ENCODE measurements at places on chromosomes 3 and 15.
A peak's percentile ranks its signal among the peaks of the same experiment; 100 is the strongest.

GRCh38 chr3:188827103-188827502 lies 344.7 kb upstream of the TPRG1 start:
- no peak for DNase-seq

GRCh38 chr3:67357610-67358458 lies 296.6 kb downstream of the SUCLG2 start:
- DNase-seq, result no peak

- no peak for DNase-seq
These were observed 49.1 kb downstream of the CCNL1 start for GRCh38 chr3:157110761-157111278.

GRCh38 chr3:16311960-16312451 lies 47.0 kb downstream of the OXNAD1 start:
- DNase-seq, result peak; percentile 26

DNA sequence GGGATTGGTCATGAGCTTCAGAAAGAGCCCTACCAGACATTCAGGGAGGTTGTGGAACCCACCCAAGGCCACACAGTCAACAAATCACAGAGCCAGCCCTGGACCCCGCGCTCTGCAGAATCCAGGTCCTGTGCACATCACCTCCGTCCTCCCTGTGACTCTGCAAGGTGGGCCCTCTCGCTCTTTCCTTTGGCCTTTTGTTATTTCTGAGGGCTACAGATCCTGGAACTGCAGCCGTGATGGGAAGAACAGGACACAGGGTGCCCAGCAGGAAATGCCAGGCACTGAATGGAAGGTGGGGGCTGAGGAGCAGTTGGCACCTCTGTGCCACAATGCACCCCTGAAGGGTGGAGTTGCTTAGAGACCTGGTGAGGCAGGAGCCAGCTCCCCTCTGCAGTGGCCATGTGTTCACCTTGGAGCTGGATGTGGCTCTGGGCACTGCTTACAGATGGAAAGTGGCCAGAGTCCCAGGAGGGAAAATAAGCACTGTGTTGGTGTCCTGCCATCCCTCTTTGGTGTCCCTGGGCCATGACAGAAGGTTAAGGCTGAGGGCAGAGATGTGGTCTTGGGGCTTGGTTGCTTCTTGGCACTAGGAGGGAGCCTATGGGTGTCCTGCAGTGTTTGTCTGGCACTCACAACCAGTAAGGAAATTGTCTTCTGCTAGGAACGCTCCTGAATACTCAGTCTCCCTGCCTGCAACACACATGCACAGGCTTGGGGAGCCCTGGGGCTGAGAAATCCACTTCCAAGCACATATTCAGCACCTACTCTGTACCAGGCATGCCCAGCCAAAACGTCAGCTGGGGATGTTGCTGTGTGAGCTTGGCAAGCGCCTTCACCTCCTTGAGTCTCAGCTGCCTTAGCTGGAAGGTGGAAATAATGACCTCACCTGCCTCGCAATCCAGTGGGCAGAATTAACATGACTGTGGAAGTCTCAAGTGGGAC lies 98.0 kb upstream of the SLC6A6 start:
- no peak for DNase-seq

- no peak for DNase-seq
These were observed 51.1 kb downstream of the CGNL1 start for GRCh38 chr15:57427367-57427821.

DNA sequence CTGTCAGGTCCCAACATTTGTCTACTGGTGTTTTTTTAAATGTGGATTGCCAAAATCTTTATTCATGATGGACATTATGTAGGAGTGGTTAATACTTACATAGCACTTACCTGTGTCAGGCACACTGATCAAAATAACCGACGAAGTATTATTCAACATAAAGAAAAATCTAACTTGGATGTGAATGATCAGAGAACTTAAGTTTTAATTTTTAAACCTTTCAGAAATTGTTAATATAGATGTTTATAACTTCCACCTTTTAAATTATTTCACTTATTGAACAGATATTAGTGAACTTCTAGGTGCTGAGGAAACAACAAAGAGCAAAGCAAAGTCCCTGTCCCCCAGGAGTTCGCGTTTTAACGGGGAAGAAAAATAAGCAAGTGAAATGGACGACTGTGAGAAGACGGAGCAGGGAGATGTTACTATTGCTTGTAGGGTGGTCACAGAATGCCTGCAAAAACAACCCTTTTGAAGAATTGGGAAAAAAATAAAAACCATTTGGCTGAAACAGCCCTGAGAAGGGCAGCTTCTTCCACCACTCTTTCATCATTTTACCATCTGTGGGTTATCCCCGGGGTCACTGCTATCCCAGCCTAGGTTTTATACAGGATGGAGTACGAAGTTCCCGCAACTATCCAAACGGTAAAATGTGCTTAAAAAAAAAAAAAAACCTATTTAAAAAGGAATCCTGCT lies 915 bp upstream of the APH1B start:
- DNase-seq, result no peak

DNA sequence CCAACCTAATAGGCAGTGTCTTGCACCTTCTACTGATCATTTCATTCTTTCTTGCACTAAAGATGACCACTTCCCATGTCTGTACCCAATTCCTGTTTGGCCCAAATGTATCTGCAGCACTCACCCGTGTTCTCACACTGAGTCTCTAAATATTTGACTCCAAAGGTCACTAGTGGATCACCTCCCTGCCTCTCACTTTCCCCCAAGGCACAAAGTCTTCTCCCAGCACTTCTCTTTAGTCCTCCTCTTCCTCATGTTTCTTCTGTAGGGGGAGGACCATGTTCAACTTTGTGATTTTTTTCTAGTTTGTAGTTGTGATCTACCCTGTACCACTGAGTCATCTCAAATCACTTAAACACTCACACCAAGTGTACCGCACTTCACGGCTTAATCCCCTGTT lies 13.9 kb downstream of the NR1I2 start:
- DNase-seq, result no peak

GRCh38 chr15:40543082-40543481 lies 21.8 kb downstream of the CCDC32 start:
- DNase-seq, result no peak

DNA sequence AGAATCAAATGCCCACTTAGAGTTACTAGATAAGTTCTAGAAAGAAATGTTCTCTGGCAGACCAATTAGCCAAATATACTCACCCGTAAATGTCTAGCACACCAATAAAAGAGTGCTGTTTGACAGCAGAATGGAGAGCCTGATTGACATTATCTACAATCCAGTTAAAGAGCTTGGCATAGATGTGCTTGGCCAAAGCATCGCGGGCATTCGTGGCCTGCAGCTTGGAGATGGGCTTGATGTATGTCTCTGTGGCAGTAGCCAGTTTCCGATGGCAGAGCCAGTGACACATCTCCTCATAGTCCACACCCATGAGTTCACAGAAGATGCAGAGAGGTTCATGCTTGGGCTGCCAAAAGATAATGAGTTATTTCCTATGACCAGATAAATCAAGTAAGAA lies 101.5 kb upstream of the MYO5C start:
- no peak for DNase-seq

GRCh38 chr15:40414816-40415215 lies 9.2 kb downstream of the IVD start:
- DNase-seq, result no peak

- DNase-seq, result no peak
These were observed 28.0 kb upstream of the NDUFB4 start for GRCh38 chr3:120568202-120568531.

DNA sequence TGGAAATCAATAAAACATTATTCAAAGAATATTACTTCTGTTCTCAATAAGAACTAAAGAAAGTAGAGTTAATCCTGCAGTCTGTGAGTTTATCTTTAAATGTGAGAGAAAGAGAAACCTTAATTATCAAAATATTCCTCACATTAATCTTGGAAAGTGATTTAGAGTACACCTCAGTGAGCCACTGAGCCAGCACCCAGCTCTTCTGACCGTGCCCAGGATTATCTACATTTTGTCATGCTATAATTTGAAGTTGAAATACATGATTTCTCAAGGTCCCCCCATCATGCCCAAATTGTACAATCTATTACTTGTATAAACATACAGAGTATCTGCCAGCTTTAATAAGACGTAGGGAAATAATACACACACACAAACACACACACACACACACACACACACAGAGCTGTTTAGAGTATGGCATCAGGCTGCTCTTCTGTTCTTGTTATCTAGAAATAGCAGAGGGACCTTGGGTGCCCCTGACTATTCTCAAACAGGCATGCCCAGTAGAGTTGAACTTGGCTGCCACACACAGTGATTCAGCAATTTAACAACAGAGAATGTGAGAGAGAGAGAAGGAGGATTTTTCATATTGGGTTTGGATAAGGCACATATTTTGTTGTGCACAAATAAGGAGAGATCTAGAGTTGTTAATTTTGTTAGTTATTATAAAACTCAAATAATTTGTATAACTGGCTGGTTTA lies 74.4 kb downstream of the P2RY1 start:
- DNase-seq, result no peak

DNA sequence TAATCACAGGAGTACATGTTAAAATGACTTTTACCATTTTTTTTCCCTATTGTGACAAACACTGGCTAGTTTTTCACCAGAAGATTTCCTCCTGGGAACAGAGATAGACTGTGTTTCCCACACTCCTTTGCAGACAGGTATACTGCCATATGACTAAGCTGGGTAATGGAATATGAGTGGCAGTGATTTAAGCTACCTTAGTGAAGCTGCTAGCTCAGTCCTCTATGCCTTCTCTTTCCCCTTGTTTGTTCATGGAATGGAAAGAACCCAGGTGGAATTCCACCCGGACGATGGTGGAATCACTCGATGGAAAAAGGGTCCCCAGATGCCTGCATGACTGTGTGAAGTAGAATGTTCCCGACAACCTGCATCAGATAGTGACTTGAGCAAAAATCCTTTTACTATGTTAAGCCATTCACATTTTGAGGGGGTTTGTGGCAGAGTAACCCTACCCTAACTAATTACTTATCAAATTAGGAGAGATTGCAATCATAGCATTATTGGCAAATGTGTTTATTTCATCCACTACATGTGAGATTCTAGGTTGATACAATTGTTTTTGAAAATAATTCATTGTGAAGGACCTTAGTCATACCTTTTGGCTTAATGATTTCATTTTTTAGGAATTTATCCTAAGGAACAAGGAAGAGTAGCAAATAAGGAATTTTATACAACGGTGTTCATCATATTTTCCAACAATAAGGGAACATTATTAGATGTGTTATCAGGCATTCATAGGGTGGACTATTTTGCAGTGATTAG lies 16.5 kb downstream of the THSD4 start:
- no peak for DNase-seq

DNA sequence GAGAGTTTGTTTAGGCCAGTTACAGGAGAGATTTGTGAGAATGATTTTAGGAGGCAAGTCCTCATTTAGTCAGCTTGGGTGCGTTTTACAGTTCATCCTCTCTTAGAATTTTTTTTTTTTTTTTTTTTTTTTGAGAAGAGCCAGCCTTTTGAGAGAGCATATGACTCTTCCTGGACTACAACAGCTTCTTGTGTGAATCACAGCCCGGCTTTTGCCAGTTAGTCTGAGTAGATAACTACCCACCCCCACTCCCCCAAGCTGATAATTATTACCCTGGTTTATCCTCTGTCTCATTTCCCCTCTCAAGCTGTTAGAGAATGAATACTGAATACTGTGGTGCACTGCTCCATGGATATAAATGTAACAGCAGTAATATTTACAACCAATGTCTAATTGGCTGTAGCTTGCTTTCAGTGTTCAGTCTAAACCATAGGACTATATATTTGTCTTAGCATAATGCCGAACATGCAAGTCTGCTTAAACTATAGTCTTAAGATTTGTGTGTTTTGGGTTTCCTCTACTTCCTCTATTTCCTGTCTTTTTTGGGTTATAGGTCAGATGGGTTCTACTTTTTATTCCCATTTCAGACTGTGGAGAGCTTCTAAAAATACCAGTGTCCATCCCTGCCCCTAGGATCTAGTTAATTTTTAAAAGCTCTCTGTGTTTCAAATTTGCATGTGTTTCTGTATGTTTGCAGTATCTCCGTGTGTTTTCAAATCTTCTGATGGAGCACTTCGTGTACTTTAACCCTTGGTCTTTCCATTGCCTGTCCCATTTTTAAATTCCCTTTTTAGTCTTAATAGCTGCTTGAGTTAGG lies 8.0 kb downstream of the CHD2 start:
- no peak for DNase-seq

Data from T-helper 1 cell (primary cell).